Activated CD8-positive, alpha-beta memory T cell treated with anti-CD3 and anti-CD28 coated beads for 1 hour (primary cell): ENCODE measurements at places on chromosomes 11 and 22.

GRCh38 chr11:104410336-104410735 lies 246.4 kb upstream of the PDGFD start:
- DNase-seq = no peak

DNA sequence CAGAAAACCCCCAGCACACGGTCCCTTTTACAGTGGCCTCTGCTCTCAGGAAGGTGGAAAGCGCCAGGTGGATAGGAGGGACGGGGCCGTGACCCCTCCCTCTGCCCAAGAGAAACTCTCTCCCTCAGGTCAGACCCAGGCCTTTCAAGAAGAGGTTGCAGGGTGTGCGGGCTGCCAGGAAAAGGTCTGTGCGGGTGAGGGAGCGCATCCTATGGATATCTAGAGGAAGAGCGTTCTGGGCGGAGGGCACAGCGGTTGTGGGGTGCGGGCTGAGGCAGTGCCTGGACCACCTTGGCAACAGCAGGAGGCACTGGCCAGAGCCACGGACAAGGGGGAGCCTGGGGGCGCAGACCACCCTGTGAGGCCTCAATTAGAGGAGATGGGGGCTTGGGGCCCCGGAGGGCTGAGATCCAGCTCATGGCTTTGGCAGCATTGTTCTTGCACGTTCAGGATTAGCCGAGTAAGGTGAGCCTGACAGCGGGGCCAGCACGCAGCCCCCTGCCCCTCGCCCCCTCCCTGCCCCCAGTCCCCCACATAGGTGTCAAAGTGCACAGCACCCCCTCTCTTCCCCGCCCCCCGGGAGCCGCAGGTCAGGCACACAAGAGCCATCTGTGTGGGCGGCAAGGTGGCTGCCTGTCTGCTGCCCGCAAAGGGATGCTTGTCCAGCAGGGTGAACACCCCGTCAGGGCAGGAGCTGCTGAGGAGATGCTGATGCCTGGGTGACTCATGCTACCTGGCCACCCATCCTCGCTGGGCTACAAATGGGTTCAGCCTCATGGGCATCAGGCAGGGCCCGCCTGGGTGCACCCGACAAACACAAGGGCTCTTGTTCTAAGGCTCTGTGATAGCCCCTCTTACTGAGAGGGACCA lies 92.8 kb upstream of the KCNQ1OT1 start:
- no peak for DNase-seq

DNA sequence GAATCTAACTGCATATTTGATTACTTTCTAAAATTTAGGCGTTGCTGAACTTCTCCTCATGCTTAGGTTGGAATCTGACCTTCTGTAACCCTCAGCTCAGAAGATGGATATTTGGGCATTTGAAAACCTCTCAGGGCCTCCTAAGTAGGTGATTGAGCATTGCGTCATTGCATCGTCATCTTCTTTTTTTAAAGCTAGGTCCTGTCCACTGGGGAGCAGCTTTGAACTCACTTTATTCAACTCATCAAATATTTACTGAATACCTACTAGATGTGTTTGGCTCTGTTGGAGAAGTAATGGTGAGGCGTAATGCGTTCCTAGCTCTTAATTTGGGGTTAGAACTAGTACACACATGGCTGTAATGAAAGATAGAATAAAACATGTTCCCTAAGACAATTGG lies 56.8 kb downstream of the ZBTB16 start:
- no peak for DNase-seq

DNA sequence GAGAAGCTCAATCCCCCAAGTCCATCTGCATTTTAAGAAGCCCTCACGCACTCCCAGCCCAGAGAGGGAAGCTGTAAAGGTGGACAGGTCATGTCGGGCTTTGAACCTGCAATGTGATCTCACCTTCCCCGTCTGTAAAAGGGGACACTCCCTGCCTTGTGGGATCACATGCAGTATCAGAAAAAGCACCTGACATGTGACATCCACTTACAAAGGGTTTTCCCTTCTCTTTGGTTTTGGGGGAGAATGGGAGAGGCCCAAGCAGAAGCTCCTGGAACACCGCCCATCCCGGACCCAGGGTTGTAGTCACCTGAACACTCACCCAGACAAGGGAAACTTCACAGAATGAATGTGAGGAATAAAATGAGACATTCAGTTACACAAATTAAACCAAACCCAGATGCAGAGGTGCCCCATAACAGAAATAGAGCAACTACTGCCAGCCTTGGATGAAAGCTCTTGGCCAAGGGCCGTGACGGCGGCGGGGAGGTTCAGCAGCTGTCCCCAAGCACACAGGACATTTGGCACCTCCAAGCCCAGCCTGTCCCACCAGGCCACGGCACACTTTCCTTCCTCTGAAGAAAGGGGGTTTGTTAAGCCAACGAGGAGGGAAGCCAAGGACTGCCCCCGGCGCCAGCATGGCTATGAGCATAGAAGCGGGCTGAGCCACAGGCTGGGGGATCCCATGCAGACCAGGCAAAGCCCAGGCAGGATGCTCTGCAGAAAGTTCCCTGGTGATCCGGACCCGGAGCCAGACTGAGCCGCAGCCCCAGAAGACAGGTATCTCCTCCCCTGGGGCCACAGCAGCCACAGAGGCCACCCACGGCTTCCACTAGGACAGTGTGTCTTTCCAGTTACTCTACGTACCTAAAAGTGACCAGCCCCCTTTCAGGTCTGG lies 3.8 kb downstream of the BID start:
- no peak for DNase-seq

GRCh38 chr11:12691473-12691872 lies 17.3 kb downstream of the TEAD1 start:
- DNase-seq = no peak

- DNase-seq = no peak
These were observed 30.7 kb upstream of the KCNQ1OT1 start for GRCh38 chr11:2730272-2731129.

DNA sequence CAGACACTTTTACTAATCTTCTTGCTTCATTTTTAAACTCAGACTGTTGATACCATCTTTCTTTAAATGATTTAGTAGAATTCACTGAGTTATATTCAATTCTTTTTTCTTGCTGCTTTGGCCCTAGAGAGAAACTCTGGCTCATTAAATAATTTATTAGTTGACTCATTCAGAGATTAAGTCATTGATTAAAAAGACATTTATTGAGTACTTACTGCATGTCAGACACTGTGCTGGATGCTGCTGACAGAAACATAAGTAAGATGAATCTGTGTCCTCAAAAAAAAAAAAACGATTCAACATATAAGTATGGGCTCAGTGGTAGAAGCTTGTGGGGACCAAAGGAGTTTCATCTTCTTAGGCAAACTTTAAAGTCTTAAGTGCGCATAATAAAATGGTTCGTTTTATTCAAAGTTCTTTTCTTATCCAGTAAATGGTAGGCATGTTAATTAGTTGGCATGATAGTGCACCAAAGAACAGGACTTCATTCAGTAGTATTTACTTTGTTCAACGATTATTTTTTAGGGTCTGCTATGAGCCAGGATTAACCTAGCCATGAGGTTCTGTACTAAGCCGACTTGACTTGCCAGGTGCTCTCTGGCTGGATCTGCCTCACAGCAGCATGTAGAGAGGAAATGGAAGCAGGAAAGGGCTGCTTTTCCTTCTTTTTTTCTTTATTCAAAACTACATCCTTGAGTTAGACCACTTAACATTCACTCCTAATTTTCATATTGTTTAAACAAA lies 281.0 kb upstream of the CTSC start:
- DNase-seq = no peak

DNA sequence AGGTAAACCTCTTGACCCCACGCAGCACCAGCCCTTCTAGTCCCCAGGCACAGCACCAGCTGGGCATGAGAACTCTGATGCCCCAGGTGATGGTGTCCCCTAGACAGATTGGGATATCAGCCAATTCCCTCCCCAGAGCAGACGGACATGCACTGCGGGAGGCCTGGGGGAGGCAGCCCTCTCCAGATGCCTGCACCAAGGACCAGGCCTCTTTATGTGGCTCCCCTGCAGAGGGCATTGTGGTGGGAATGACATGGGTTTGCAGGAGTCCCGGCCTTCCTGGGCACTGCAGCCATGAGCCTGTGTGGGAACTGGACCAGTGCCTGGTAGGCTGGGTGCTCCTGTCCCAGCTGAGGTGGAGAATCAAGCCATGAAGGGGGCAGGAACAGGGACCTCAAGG lies 25.9 kb downstream of the PPM1F start:
- no peak for DNase-seq

DNA sequence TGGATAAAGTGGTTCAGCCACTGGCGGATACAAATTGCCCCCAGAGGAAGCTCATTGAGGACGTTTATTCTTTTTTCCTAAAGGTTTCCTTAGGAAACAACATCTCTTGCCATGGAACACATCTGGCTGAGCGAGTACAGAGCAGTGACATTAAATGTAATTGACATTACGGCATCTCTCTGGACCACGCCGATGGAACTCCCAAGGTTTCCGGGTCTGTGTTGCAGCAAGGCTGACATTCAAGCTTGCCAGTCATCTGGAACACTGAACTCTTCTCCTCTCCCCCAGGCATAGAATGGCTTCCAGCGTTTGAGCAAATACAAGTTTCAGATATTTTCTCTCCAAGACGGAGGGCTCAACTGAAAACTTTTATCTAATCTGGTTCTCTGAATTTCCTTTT lies 42.1 kb downstream of the CLMP start:
- no peak for DNase-seq

DNA sequence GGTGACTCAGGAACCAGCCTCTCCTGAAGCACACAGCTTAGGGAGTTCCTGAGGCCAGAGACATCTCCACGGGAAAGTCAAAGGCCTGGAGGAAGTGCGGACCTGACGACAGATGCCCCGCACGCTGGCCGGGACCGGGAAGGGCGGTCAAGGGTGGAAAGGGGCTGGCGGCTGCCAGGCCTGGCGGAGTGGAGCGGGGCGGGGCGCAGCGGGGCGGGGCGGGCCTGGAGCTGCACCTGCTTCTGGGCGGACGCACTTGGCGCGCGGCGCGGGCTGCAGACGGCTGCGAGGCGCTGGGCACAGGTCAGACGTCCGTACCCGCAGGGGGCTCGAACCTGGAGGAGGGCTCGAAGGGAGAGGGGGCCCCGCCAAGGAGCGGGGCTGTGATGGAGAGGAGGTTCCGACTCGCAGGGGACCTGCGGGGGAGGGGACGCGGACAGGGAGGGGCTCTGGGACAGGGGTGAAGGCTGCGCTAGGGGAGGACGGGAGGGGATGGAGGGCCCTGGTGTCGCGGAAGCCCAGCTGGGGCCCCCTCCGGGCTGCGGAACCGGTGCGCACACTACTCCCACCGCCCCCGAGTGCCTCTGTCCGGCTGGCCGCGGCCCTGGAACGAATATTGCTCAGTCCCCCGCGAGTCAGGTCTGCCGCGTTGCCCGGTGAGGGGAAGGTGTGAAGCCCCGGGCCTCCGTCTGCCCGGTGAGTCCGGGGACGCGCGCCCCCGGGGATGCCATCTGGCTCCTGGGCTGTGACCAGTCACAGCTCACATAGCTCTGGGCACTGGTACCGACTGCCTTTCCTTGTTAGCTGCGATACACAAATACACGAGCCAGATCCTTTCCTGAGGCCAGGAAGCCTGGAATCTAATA lies at the start of gene TMEM45B:
Gene TMEM45B, plus strand, starts transcription at position 253 of the 866 bp plus-strand sequence. CDS start 36,635 bp downstream, outside the sequence.
- no peak for DNase-seq

DNA sequence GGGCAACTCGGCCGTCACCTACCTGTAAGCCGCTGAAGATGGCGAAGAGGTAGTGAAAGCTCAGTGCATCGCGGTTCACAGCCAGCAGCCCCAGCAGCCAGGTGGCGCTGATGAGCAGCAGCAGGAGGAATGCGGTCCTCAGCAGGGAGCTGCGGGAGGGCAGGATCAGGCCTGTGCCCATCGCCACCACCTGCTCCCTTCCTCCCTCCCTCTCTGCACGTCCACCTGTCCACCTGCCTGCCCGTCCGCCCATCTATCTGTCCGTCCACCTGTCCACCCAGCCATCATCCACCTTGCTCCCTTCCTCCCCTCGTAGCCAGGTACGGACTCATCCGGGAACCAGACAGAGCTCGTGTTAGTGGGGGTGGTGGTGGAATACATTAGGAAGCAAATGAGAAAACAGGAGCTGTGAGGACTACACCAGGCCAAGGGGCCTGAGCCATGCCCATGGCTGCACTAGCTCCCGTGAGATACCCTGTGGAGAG lies 32.2 kb downstream of the TRMU start:
- no peak for DNase-seq

GRCh38 chr11:99932684-99933083 lies 754.4 kb upstream of the ARHGAP42 start:
- no peak for DNase-seq

DNA sequence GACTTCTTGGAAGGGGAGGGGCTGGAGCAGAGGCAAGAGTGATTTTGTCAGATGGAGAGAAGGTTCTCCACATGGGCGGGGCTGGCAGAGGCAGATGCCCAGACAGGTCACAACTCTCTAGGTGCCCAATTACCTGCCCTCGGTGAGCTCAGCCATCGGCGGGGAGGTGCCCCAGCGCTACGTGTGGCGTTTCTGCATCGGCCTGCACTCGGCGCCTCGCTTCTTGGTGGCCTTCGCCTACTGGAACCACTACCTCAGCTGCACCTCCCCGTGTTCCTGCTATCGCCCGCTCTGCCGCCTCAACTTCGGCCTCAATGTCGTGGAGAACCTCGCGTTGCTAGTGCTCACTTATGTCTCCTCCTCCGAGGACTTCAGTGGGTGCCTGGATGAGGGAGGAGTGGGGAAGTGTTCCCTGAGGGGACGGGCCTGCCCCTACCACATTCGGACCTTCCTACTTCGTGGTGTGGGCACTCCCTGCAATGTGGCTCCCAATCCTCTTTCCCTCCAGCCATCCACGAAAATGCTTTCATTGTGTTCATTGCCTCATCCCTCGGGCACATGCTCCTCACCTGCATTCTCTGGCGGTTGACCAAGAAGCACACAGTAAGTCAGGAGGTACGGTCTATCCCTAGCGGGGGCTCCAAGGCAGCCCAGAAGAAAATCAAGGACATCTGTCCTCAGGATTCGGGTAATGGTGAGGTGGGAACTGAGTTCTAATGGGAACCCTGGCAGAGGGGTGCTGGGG lies 15.6 kb downstream of the PGAP2 start:
- no peak for DNase-seq

DNA sequence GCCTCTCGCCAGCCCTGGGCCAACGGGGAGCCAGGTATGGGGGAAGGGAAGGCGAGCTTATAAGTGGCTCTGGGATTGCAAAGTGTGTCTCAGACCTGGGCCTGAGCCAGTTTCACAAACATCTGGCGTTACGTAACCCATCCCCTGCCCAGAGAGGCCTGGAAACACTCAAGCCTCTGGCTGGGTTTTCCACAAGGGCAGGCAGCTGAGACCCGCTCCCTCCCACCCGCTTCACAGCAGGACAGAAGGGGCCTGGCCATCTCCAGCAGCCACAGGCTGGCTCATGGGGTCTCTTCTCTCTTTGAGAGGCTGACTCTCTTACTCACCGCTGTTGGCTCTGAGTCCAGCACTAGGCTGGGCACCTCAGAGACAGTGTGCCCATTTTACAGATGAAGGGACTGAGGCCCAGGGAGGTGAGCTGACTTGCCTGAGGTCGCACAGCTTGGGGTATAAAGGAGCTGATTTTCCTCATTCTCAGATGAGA lies 44.5 kb downstream of the TRIOBP start:
- no peak for DNase-seq

- no peak for DNase-seq
These were observed 47.1 kb downstream of the PLEKHA7 start for GRCh38 chr11:16966930-16967671.
